ENCODE measurements at places on chromosomes 5 and 9.

DNA sequence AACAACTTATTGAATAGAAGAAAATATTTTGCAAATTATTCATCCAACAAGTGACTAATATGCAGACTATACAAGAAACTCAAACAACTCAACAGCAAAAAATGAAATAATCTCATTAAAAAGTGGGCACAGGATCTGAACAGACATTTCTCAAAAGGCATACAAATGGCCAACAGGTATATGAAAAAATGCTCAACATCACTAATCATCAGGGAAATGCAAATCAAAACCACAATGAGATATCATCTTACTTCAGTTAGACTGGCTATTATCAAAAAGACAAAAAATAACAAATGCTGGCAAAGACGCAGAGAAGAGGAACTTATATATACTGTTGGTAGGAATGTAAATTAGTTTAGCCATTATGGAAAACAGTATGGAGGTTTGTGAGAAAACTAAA lies 1.8 kb upstream of the AMACR start:
- DNase-seq: no peak

DNA sequence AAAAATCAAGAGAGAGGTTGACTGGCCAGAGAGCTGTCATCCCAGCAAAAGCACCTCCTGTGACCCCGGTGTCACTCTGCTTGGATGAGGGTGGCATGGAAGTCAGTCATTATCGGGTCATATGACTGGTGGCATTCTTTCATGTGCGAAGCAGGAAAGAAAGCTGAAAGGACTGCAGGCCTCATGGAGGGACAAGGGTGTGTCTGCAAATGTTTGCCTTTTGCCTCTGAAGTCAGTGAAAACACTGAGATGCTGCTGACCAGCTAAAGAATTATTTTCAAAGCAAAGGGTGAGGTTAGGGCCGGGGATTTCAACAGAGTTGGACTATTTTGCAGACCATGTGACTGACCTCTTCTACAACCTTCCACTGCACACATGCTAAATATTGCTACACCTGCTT lies 298.3 kb downstream of the CSNK1G3 start:
- peak; percentile 20 for DNase-seq

DNA sequence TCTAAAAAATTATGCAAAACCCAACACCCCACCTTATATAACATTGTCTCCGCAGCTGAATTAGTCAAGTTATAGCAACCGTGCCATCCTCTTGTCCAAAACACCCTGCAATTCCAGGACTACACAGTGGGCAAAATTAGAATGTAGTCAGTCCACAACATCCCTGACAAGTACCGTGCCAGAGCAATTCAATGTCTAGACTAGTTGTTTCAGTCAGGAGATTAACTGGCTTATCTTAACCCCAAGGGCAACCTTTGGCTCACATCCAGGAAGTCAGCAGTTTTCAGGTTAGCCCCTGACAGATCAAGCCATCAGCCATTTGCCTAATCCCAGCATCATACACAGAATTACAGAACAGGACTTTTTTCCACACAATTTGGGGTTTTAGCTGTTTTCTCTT lies 240.8 kb upstream of the TMEM161B start:
- no peak for DNase-seq

DNA sequence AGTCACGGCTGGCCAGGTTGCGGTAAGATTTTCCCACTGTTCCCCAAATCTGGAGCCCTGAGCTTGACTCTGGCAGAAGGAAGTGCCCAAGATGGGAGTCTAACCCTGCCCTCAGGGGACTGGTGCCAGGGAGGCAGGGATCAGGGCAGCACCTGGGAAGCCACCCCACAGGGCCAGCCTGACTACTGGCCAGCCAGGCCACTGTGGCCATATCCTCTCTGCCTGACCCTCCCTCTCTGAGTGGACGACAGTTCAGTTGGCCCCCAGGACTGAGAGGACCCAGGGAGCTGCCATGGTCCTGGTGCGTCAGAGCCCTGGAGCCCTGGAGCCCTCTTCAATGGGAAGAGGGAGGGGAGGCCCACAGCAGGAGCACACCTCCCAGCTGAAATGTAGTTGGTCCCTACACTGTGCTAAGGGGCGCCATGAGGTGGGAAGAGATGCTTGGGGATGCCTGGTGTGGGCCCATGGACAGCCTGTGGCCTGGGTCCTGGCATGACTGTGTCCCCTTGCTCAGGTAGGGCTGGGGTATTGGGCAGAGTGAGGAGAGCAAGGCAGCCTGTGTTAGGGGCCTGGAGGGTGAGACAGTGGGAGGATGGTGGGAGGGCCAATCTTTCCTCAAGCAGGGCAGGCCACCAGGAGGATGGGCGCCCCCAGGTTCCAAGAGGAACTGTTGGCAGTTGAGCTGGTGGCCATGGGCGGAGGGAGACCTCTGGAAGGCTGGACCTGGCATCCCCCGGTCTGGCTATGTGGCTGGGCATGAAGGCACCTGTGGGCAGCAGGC lies 81.1 kb downstream of the PHF2 start:
- no peak for DNase-seq

- DNase-seq: no peak
Measured at GRCh38 chr9:115191667-115192066, 73.7 kb upstream of the TNC start.

DNA sequence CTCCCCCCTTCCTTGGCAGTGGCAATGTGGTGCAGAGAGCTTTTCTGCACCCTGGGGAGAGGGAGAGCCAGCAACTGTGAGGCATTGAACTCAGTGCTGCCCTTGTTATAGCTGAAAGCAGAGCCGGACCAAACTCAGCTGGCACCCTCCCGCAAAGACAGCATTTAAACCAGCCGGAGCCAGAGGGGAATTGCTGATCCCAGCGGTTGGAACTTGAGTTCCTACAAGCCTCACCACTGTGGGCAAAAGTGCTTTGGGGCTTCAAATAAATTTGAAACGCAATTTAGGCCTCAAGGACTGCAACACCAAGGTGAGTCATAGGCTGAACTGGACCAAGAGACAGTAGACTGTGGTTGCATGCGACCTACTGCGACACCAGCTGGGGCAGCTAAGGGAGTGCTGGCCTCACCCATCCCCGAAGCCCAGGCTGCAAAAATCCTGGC lies 207.6 kb upstream of the CDKN2B start:
- no peak for DNase-seq

DNA sequence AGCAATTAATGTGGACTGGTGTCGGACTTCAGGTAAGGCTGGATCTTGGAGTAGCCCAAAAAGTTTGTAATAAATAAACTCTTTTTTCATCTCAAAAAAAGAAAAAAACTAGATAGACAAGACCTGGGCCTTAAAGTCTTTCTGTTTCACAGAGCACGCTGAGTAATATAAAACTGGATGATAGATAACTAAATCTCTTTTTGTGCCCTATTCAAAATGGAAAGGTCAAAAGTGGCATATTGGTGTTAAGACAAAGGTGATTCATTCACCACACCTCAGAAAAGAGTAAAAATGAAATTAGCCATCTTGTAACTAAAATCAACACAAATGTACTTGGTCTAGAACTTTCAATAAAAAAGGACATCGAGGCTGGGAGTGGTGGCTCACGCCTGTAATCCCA lies 30.3 kb upstream of the RFK start:
- no peak for DNase-seq

- DNase-seq: no peak
Measured at GRCh38 chr5:132499440-132500243, 9.1 kb upstream of the IRF1 start.

DNA sequence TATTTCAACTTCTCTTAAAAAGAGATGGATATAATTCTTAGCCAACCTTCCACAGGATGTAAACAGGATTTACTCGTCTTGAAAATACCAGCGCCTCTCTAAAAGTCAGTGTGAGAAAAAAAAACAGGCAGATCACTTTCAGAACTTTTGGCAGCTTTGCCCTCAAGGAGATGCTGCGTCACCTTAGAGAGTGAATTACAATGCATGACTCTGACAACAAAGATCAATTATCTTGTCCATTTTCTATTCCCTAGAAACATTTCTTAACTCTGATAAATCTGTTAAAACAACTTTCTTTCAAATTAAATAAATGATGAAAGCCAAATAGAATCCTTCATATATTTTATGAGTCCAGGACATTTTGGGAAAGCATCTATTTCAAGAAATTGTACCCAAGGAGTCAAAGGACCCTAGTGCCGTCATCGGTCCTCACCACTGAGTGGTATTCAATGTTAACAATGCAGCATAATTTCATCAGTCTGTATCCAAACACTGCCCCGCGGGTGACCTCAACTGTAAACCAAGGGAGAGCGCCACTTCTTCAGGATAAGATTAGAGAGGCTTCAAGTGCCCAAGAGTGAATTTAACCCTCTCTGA lies 536.0 kb downstream of the PDE4D start:
- peak; percentile 87 for DNase-seq

DNA sequence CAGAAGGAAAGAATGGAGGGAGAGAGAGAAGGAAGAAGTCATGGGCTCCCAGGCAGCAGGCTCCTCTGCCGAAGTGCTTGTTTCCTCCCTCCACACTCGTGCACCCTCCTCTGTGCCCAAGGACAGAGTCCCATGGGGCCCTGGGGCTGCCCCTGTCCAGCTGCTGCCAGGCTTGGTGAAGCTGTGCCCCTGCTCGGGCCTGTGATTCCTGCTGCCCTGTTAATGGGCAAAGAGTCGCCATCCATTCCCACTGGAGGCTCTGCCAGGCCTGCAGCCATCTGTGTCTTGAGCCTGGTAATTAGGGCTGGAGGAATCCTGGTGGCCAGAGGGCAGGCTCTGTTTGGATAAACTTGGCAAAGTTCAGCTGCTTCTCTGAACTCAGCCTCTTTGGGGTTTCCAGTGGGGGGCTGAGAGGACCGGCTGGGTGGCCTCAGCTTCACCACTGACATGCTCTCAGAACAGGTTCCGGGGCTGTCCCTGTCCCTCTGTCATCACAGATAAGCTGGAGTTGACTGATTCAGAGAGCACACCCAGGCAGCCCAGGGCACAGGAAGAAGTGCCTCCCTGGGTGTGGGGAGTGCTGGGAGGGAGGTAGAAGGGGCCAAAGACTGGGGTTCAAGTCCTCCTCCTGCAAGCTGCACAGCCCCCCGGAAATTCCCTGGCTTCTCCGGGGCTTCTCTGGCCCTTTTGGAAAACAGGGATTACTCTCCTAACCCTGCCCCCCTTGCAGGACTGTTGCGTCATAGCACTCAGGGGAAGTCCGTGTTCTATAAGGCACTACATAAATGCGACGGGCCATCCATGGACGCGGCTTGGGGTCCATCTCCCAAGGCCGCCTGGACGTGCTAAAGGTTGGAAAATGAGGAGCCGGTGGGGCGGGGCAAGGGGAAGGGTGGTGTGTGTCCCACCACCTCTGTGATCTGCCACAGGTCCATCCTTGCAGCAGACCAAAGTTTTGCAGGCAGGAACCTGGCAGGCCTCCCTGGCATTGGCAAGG lies 154.8 kb downstream of the PAX5 start:
- no peak for DNase-seq
